Mammary epithelial cell (primary cell): ENCODE measurements at places on chromosomes 1 and 21. TPM values are rescaled to one million over a fixed set of nuclear protein-coding genes. Genes with fewer than 3 reads are reported as not detected.

DNA sequence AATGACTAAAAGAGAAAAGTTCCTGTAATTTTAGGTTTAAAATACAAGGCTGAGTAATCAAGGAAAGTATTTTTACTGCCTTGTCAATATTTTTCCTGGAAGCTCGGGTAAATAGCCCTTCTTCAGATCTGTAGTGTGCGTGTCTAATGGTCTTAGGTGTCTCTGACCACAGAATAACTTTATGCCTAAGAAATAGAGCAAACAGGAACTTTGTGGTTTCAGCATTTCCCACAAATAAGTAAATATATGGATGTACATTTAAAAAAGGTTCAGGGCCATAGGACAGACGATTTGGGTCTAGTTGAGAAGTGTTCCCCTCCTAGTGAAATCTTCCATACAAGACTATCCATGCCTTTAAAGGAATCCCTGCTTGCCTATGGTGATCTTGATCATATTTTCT is 107.0 kb downstream of the ZC3H11B start:
- no peak for DNase-seq

DNA sequence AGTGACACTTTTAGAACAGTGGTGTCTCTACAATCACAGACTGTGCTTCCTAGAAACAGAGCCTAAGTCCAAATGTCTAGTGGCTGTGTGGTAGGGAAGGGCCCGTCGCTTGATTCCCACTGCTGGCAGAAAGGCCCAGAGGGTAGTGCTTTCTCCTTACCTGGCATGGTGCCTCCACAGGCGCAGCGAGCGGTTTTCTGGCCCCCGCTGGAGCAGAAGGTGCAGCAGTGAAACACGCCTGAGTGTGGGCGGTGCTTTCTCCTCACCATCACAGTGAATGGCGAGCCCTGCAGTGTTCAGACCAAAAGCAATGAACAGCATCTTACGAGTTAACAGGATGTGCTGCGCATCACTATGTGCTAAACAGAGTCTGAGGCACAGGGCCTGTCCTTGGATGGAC is 8.3 kb downstream of the TRIM45 start:
- no peak for DNase-seq

Gene CHI3L1
- 0.33 TPM for polyA plus RNA-seq

Gene LSM10
- polyA plus RNA-seq, result 55.3 TPM

Gene VCAM1
- polyA plus RNA-seq, result not detected
